SIG-M5 (cell line): ENCODE measurements at places on chromosomes 7 and 10.

DNA sequence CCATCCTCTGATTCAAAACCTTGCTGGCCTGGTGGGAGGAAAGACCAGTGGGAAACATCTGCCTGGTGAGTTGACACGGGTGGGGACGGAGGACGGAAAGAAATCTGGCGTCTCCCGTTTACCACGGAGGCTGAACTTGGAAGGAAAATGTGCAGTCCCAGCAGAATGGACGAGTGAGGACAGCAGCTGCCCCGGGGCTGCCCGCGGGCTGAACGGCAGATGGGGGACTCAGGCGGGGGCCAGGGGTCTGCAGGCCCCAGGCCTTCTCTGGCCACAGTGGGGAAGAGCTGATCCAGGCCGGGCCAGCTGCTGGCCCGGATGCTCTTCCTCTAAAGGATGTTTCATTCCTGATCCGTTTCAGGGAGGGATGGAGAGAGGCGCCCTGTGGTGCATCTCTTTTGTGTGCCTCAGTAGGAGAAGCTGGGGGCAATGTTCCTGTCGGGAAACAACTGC is 147.5 kb upstream of the CHST15 start:
- no peak for DNase-seq

DNA sequence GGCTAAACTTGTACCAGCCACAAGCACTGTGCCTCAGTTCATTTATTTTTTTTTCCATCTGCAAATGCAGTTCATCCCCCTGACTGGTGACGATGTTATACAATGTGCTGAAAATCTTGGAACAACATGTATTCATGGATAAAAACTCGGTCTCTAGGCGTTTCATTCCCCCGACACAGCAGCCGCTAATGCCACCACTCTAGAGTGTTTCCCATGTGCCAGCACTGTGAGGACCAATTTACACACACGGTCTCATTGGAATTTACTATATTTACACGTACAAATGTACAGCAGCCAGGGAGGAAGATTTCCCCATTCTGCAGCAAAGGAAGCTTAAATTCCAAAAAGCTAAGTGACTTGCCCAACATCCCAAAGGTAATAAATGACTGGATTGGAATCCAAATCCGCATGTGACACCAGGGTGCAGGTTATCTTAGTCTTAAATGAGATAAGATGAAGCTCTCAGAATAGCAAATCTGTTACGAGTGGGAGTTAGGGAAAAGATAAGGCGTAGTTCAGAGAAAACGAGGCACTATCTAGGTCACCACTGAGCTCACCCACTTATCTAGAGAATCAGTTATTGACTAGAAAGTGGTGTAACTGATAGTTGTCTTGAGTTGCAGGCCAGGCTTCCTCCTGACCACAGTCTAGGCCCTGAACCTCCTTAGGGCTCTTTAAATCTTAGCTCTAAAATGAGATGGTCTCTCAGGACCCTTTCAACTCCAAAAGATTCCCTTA is 36.7 kb downstream of the FAM107B start:
- no peak for DNase-seq

DNA sequence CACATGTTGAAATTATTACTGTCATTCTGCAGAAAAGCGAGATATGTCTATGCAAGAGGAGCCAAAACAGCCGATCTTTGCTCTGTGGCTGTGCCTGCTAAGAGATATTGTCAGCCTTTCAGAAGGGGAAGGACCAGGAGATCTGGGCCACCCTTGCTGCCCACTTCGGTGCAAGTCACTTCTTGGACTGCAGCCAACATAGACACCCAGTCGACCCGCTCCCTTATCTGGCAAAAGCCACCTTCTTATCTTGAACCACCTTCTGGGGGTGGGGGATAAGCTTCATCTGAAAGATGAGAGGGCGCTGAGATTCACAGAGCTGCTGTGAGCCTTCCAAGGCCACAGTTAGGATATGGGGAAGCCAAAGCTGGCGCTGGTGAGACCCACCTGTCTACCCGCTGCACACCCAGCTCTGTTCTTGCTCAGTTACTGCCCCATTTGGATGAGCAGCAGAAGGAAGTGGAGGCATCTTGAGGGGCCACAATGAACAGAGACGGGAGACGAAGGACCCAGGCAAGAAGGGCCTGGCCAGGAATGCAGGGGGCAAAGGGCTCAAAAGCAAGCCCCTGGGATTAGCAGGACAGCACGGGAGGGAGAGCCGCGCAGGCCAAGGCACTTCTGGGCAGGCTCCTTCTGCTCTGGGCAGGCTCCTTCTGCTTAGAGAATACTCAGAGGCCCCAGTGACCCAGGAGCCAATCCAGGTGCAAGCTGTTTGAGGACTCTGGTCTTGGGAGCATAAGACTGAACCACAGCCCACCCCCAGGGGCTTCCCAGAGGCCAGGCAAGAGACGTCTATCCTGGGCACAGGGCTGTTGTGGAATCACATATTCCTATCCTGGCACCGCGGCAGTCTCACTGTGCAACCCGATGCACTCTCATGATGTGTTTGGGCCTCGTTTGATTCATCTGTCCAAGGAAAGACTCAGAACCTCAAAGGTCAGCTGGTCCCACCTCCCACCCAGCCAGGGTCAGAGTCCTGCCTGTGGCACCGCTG is 38.4 kb upstream of the NPFFR1 start:
- DNase-seq: no peak

DNA sequence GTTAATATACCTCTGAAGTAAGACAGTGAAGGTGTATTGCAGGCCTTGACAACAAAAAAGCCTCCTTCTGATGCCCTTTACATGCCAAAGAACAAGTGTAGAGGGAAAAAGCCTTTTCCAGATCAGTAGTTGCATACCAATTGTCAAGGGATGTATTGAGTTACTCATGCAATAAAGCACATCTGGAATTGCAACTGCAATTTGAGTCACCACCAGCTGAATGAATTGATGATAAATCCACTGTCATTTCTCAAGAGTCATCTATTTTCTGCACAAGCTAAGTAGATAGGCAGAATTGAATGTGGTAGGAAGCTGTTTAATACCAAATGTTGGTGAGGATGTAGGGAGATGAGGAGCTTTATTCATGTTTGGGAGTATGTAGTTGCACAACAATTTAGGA is 325.9 kb upstream of the SMIM30 start:
- no peak for DNase-seq

GRCh38 chr7:24340727-24341126 is 56.7 kb downstream of the NPY start:
- DNase-seq: no peak

DNA sequence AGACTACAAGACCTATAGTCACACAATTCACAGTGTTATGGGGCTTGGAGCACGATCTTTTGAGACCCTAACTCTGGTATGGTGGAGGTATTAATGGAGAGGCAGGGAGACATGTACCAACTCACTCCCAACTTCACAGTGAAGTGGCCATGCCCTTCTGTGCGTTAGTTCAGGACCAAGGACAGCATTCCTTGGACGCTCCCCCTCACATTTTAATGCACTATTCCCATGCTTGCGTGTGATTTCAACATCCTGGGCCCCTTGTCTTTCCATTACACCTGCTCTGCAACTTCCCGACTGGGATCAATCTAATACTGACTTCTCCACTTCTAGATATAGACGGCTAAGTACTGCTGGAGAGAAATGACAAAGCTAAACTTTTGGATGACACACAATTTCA is 72.7 kb downstream of the PLCE1 start:
- no peak for DNase-seq

DNA sequence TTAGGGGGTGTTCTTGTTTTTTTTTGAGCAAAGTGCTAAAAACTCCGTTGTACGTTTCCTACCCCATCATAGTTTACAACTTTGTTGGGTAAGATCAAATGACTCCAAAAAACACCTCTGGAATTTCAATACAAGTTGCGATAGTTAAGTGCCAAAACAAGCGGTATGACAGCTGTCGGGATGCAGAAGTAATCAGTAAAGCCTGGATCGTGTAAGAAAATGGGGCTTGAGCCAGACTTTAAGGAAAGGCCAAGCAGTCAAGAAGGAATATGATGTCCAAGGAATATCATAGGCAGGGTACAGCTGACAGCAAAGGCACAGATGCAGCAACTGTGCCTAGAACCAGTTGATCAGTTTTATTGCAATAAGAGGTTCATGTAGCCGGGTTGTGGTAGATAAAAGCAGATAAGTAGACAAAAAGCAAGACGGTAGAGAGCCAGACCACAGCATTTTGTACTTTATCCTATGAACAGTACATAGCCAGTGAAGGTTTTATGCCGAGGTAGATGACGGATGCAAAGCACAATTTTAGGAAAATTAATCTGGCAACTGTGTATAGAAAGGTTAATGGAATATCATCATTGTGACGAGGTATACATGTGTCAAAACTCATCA is 45.5 kb downstream of the UBE2H start:
- no peak for DNase-seq

DNA sequence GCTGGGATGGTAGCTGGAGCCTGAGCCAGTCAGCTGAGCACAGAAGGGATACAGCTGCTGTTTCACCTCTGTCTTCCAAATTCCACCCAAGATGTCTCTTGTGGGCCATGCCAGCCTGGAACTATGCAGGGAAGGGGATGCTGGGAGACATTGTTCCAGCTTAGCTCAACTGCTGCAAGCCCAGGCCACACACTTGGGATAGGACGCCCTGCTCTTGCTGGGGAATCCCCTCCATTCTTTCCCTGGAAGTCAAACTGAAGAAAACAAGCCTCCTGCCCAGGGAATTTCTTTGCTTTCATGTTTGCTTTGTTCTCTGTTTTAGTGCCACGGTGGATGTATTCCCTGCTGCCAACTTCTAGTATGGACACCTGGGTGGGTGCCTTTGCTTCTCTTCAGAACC is 55.2 kb upstream of the CDK13 start:
- DNase-seq: no peak

DNA sequence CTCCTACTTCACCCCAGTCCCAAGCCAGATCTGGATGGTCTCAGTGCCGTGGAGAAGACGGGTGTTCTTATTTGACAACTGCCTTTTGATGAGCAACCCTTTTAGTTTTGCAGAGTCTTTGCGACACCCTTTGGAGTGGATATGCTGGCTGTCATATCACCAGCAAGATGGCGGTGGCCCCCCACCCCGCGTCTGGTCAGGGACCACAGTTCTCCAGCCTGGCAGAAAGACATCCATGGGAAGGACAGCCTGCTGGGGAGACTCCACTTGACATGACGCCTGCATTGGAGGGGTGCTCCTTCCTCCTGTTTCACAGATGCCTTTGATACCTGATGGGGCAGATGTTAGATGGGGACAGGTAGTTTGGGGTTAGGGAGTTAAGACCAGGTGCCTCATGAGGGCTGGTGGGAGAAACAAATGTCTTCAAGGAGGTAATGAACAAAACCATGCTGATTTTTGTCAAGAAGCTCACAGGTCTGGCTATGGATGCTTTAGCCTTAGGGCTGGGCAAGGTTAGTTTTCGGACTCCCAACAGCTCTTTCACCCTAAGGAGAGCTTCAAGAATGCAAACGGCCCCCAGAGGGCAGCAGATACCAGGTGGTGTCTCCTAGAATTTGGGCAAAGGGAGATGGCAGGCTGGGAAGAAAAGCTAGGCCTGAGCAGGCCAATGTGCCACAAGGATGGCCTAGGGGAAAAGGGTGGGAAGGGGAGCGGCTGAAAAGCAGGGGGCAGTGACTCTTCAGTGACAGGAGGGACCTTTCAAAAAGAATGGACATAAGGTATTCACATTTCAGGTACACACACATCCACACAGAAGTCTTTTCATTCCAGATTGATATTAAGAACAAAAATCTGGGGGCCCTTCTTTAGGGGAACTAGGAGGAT is 95.2 kb downstream of the CLEC2L start:
- no peak for DNase-seq

DNA sequence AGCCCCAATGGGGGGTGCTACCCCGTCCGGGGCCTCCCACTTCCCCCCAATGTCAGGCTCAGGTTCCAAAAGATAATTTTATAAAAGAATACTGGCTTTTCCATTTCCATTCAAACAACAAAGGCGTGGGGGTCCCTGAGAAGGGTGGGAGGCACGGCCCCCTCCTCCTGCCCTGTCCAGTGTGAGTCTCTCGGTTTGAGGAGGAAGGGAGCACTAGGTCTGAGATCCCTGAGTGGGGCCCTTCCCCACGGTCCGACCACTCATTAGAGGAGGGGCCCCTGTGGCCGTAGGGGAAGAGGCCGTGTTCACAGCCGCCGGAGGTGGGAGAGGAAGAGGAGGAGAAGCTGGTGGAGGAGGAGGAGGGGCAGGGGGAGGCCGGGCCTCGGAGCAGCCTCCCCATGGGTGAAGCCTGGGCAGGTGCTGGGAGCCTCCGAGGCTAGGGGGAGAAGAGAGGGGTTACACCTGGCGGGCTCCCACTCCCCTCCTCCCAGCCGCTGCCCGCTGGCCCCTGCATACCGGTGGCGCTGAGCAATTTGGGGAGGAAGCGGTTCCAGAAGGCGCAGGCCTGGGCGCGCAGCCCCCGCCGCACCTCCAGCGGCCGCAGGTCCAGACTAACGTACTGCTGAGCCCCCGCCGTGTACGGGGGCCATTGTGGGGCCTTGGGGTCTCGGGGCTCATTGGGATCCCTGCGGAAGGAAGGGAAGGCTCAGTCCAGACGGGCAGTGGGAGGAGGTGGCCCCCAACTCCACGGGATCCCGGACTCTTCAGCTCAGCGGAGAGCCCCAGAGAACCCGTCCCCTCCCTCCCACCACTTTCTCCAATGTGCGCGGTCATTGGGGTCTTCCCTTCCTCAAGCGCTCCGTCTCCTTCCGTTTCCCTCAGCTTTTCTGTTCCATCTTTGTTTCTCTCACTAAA is 1.4 kb upstream of the UFSP1 start:
- DNase-seq: no peak

DNA sequence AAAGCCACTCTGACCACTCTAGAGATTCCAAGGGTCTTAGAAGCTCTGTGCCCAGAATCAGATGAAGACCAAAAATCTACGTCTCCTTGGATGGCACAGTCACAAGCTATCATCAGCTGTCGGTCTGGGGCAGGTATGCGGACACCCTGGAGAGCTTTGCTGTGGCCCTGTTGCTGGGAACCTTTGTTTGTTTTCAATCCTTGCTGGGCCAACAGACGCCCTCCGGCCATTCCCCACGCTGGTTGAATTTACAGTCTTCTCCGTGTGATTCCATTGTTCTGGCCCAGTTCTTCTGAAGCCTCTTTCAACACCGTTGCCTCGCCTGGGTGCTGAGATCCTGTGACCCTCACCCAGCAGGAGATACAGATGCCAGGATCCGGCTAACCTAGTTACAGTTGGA is 149.4 kb upstream of the PFKP start:
- DNase-seq: no peak
